Endothelial cell (in vitro differentiated cells): ENCODE measurements at places on chromosomes 7 and 10.

- no peak for DNase-seq
Measured at GRCh38 chr7:116194115-116194514, 16.2 kb upstream of the TES start.

DNA sequence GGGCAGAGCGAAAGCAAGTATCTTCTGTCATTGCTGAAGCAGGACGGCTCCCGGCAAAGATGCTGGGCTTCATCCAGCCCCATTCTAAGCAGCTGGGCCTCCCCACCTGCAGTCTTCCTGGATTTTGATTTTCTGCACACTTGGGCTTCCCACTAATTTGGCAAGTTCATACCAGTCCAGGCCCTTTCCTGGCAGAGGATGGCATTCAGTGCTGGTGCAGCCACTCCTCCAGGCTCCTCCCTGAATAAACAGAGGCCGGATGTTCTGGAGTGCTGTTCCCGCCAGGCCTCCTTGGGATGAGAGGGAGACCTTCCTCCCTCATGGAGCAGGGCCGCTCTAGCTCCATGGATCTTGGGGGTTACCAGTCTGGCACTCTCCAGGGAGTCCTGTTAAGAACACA, 3.4 kb downstream of the BAG3 start:
- no peak for DNase-seq

GRCh38 chr7:95324431-95324830, at the start of gene PON1:
TSS of gene PON1 (minus strand) at chr7:95324532. CDS start at chr7:95324475, 57 bp downstream.
- DNase-seq, result no peak

GRCh38 chr7:154795437-154795836, 207.5 kb downstream of the PAXIP1 start:
- DNase-seq, result no peak

GRCh38 chr7:129677796-129678195, 66.3 kb downstream of the NRF1 start:
- DNase-seq, result no peak
